Stimulated activated CD4-positive, alpha-beta T cell treated with anti-CD3 and anti-CD28 coated beads, Interleukin-1b, Interleukin-23, amount 100 ng/mL, for 24 hours (primary cell): ENCODE measurements at places on chromosomes 3 and 15.
A peak's percentile ranks its signal among the peaks of the same experiment; 100 is the strongest.

DNA sequence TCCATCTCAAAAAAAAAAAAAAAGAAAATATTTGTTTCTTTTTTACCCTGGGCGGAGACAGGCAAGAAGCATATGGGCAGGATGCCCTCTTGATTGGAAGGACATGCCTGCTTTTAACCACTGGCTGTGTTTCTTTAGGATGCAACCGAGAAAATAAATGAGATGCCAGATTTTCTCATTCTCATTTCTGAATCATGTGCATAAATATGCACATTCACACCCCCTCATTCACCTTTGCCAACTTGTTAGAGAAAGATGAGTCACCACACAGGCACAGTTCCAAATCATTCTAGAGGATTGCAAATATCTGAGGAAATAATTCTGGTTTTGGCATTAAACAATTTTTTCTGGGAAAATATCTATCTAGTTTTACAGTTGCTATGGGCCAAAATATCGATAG, 3.3 kb downstream of the LIPH start:
- DNase-seq: no peak

GRCh38 chr3:58052373-58053273, 44.4 kb downstream of the FLNB start:
- peak; percentile 6 for DNase-seq

GRCh38 chr3:40024526-40024925, 215.1 kb downstream of the MYRIP start:
- no peak for DNase-seq

- DNase-seq: no peak
These were observed 3.8 kb downstream of the HEG1 start for GRCh38 chr3:125051715-125052581.

GRCh38 chr3:173921732-173922131, 524.2 kb downstream of the NLGN1 start:
- DNase-seq: no peak

GRCh38 chr3:22620498-22620897, 582.6 kb upstream of the UBE2E2 start:
- DNase-seq: no peak

DNA sequence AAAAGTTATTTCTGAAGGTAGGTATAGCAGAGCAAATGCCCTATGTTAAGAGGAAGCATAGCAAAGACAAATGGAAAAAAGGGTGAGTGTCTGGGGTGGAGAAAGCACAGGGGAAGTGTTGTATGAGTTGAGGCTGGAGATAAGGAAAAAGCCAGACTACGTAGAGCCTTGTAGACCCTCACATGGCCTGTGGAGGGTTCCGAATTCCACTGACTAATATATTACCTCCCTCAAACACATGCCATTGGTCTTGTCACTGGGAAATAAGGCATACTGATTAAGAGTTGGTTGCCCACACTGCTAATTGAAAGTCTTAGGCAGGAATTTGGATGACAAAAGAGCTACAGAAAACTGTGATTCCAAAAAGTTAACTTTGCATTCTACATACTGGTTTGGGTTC, 65.2 kb downstream of the TRAT1 start:
- DNase-seq: no peak

DNA sequence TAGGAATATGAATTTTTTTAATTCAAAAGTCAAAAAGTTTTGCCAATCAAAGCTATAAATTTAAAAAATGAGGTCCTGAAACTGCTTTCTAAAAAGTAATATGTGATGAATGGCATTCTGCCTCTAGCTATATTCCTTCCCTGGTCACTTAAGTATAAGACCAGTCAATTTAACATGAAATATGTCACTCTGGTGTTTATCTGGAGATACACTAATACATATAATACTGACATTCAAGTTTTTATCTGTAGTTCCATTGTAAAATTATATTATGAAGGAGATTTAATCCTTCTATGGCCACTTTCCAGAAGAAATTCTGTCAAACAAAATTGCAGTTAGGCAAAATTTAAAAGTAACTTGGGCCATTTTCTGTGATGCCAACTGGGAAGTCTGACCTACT, 236.8 kb downstream of the CNTN3 start:
- DNase-seq: no peak

- DNase-seq: peak; percentile 48
These were observed 17.2 kb upstream of the ADIPOQ start for GRCh38 chr3:186825294-186825821.
